ENCODE measurements at places on chromosomes 4 and X.
A peak's percentile ranks its signal among the peaks of the same experiment; 100 is the strongest.

DNA sequence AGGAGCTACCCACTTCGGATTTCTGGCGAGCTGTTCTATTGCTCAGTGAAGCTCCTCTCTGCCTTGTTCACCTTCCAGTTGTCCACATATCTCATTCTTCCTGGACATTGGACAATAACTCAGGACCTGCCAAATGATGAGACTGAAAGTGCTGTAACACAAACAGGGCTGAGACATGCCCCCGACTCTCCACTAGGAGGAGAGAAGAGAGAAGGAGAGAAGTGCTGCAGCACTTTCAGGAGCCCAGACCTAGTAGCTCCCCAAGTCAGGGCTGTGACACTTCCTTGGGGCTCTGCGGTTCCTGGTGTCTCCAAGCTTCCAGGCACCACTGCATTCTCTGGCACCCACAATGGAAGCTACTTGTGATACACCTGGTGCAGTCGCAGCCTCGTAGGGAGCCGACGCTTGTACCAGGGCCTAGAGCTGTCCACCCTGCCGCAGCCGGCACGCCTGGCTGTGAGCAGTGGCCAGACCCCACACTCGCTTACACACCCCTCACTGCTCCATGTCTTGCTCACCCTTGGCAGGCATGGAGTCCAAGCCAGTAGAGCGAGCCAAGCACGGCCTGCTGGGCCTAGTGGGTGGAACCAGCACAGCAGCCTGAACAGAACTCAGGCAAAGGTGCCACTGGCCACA, 234.9 kb downstream of the TECRL start:
- DNase-seq = no peak
- no peaks in the 10 kb centered on the region for H3K27me3 ChIP-seq
- no peaks in the 10 kb centered on the region for H3K4me1 ChIP-seq
- H3K27ac ChIP-seq = no peak overlapping the region
- no peaks in the 10 kb centered on the region for H3K36me3 ChIP-seq

GRCh38 chrX:45823536-45823935, 622.9 kb upstream of the DIPK2B start:
- H3K27me3 ChIP-seq = no peaks in the 10 kb centered on the region
- H3K36me3 ChIP-seq = peaks cover 34% of the 10 kb centered on the region
- no peak overlapping the region for H3K4me3 ChIP-seq
- H3K4me1 ChIP-seq = peaks cover 13% of the 10 kb centered on the region
- no peak for DNase-seq

GRCh38 chr4:57501720-57502119, 391.5 kb upstream of the IGFBP7 start:
- no peak overlapping the region for H3K4me3 ChIP-seq
- H3K27ac ChIP-seq = peak overlapping the region; percentile 55
- no peaks in the 10 kb centered on the region for H3K36me3 ChIP-seq
- H3K27me3 ChIP-seq = no peaks in the 10 kb centered on the region
- H3K4me1 ChIP-seq = peaks cover 11% of the 10 kb centered on the region

DNA sequence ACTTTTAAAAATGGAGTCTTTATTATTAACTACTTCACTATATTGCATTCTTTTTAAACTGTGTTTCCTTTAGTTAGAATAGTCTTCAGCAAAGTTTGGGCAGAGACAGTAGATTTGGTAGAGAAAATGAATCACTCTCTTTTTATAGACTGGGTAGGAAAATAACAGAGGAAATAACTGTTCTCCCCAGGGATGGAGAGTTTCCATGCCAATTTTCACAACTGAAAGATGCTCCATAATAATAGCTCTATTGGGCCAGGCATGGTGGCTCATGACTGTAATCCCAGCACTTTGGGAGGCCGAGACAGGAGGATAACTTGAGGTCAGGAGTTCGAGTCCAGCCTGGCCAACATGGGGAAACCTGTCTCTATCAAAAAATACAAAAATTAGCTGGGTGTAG, 13.1 kb downstream of the HSD17B13 start:
- no peaks in the 10 kb centered on the region for H3K27me3 ChIP-seq
- peaks cover under 1% of the 10 kb centered on the region for H3K4me1 ChIP-seq
- DNase-seq = no peak
- H3K4me3 ChIP-seq = no peak overlapping the region
- H3K27ac ChIP-seq = no peak overlapping the region

- peaks cover 37% of the 10 kb centered on the region for H3K36me3 ChIP-seq
- no peak overlapping the region for H3K4me3 ChIP-seq
- no peaks in the 10 kb centered on the region for H3K4me1 ChIP-seq
- no peak overlapping the region for H3K27ac ChIP-seq
- H3K27me3 ChIP-seq = no peaks in the 10 kb centered on the region
Observed at GRCh38 chr4:4461850-4462249, 74.9 kb downstream of the NSG1 start.

DNA sequence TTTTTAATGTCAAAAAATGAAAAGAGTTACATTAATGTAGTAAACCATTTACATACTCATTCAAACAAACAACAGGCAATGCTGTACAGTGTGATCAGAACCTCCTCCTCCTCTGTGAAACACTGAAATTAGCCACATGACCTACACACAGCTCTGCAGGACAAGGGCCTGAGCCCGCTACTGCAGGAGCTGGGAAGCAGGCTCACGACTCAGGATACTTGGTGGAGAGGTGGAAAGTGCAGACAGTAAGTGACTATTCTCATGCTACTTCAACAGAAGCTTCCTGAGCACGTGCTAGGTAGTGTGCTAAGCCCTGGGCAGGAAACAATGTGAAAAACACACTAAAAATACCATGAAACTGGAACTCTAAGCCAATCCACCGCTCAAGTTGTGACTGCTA, 56.8 kb downstream of the TAPT1 start:
- no peak for DNase-seq
- no peak overlapping the region for H3K4me3 ChIP-seq
- H3K36me3 ChIP-seq = peaks cover 27% of the 10 kb centered on the region

DNA sequence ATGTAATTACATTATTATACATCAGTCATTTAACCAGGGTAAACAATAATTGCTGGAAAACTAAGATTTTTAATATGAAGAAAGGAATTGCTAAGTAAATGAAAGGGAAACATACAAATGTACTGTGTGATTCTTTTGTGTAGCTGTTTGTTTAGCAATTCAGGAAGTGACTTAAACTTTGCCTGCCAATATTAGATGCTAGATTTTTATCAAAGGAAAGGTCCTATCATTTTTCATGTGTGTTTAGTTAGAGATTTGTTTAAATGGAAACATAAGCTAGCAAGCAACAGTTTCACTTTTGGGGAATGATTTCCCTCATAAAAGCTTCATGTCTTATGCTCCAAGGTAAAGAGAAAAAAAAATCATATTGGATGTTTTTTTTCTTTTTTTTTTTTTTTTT, 95.1 kb upstream of the LIMCH1 start:
- no peaks in the 10 kb centered on the region for H3K27me3 ChIP-seq
- no peak overlapping the region for H3K27ac ChIP-seq
- no peak for DNase-seq
- no peaks in the 10 kb centered on the region for H3K36me3 ChIP-seq

- no peak overlapping the region for H3K4me3 ChIP-seq
- H3K27ac ChIP-seq = no peak overlapping the region
- no peaks in the 10 kb centered on the region for H3K27me3 ChIP-seq
- DNase-seq = peak; percentile 76
Observed at GRCh38 chr4:150010525-150011126, 67.6 kb upstream of the DCLK2 start.

DNA sequence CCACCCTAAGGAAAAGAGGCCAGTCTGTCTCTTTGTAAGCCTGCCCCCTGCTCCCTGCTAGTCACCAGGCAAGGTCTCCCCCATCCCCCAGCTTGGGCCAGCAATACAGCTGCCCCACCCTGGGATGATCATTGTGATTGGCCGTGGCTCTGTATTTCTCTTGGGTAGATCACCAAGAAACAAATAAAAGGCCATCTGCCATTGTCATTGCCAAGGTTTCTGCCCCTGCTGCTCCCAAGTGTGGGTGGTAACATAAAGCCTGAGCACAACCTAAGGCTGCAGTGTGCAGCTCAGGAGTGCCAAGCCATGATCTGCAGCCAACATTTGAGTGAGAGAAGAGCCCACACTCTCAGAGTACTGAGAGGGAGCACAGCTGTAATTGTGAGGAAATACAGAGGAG, 241.0 kb upstream of the POF1B start:
- peaks cover 14% of the 10 kb centered on the region for H3K27me3 ChIP-seq
- H3K36me3 ChIP-seq = no peaks in the 10 kb centered on the region
- no peak overlapping the region for H3K4me3 ChIP-seq

DNA sequence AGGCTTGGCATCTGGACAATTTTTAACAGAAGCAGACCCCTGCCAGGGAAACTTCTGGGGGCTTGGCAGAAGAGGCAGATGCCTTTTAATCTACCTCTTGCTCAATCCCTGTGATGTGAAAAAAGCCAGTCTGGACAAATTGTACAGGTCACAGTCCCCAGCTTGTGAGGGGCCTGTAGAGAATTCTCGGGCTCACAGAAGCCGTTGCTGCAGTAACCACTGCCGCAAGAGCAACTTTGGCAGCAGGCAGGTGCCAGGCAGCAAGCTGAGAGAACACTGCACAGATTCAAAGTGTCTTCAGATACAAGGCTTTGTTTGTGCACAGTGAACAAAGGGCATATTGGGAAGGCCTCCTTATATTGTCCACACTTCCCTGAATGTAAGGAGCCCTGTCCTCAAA, 11.7 kb downstream of the GPKOW start:
- no peaks in the 10 kb centered on the region for H3K4me1 ChIP-seq
- H3K36me3 ChIP-seq = peaks cover 43% of the 10 kb centered on the region
- DNase-seq = no peak
- no peaks in the 10 kb centered on the region for H3K27me3 ChIP-seq
- H3K27ac ChIP-seq = no peak overlapping the region

GRCh38 chrX:18676470-18676869, 4.6 kb upstream of the RS1 start:
- H3K27me3 ChIP-seq = no peaks in the 10 kb centered on the region
- H3K36me3 ChIP-seq = peaks cover 9% of the 10 kb centered on the region
- no peaks in the 10 kb centered on the region for H3K4me1 ChIP-seq
- H3K4me3 ChIP-seq = no peak overlapping the region
